ENCODE measurements at places on chromosomes 3 and 15.

GRCh38 chr3:188446766-188447165, 292.8 kb downstream of the LPP start:
- no peak for DNase-seq

GRCh38 chr3:63278171-63279004, at the start of gene SYNPR:
SYNPR (plus strand) TSS chr3:63278308.
- no peak for DNase-seq

DNA sequence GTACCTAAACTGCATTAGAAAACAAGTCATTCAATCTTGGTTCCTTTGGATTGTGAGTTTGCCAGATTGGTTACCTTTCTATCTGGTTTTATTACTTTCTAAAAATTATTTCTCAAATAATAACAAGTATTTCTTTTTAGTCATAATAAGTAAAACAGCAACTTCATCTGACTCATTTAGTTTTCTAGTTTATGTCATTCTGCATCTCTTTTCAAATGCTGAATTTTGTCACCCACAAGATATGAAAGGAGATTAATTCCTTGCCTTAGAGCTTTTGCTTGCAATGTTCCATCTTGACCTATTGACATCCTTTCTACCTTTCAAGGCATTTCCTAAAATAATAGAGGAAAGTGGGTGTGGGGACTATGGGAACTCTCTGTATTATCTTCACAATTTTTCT, 253.6 kb upstream of the PEX5L start:
- no peak for DNase-seq

DNA sequence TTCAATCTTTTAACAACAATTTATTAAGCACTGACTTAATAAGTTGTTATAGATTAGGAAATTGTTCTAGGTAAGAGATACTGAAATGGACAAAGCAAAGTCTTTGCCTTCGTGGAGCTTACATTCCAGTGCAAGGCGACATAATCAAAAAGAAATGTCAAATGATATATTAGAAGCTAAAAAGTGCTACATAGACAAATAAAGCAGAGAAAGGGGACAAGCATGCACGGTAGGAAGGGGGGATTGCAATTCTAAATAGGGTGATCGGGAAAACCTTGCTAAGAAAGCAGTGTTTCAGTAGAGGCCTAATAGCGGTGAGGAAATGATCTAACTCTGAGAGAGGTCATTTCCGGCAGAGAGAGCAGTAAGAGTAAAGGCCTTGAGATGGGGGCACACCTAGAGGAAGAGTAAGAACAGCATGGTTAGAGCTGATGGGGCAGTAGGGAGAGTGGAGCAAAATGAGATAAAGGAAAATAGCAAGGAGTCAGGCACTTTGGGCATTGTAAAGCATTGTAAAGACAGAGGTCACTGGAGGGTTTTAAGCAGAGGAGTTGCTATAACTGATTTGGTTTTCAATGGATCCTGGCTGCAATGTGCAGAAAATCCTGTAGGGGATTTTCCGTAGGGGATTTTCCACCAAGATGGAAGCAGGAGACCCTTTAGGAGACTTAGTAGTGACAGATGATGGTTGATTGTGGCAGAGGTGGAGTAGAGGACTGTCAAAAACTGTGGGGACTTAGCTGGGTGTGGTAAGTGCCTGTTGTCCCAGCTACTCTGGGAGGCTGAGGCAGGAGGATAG, 71.7 kb upstream of the CFAP20DC start:
- DNase-seq = no peak

GRCh38 chr3:177934001-177934891, 602.0 kb upstream of the KCNMB2 start:
- no peak for DNase-seq

DNA sequence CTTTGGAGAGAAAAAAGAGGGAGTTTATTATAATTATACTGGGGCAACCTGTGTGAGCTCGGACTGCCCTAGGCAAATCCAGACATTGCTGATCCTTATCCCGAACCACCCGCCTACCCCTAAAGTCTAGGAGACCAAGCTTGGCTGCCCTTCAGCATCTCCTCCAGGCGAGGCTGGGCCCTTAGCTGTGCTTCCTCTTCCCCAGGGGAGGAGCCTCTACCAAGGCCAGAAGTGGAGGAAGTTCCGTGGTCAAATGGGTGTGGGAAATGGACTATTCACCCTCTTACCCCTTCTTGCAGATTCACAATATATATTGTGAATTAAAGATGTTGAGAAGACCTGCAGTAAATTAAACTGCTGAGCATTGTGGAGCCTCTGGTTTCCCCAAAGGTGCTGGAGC, 158.3 kb upstream of the HES1 start:
- no peak for DNase-seq

DNA sequence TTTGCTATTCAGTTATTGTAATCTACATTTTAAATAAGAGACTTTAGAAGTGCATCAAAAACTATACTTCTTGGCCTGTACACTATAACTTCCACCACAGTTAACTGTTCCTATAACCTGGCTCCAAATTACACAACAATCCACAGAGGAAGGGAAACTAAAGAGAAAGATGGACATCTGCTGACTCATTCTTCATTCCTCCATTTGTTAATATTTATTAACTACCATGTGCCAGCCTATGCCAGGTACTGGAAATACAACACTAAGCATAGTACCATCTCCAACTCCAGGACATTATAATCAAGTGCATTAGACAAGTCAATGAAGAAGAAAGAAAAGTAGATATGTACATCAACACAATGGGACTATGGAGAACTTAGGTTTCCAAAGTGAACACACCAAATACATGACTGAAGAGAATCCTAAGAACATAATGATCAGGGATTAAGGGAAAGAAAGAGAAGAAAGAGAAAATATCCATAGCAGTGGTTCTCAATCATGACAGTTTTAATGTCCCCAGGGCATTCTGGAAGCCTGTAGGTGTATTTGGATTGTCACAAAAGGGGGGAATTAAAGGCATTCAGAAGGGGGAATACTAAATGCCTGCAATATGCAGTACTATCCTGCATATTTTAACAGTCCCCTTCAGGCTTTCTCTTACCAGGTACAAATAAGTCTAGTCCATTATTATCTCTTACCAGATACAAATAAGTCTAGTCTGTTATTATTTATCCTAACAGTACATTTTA, 8.9 kb downstream of the ICE2 start:
- DNase-seq = no peak

DNA sequence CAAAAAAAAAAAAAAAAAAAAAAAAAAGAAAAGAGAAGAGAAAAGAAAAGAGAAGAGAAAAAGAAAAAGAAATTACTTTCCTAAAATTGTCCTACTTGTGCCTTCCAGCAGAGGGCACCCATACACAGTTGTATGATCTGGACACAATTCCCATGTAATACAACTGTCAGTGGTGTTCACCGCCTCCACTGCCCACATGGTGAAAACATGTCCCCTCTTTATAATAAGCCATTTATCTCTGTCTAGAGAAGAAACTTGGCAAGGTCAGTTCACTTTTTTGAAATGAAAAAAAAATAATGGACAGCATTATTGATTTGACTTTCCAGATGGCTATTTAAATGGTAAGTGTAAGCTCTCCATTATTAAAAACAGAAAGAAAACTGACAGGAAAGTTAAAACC, 459.4 kb downstream of the GBE1 start:
- no peak for DNase-seq

DNA sequence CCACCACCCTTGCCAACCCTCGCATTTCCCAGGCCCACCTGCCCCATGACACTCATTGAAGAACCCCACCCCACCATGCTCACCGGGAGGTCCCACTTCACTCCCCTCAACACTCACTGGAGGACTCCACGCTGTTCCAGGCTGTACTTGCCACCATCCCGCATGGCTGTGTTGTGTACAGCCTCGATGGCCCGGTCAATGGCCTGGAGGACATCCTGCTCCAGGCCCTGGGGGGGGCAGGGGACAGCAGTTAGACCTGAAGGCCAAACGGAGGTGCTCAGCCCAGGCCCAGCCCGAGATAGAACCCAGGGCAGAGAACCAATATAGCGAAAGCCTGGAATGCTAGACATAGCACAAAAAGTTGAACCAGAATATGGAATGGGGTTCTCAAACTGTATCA, 2.9 kb downstream of the NCKIPSD start:
- no peak for DNase-seq

DNA sequence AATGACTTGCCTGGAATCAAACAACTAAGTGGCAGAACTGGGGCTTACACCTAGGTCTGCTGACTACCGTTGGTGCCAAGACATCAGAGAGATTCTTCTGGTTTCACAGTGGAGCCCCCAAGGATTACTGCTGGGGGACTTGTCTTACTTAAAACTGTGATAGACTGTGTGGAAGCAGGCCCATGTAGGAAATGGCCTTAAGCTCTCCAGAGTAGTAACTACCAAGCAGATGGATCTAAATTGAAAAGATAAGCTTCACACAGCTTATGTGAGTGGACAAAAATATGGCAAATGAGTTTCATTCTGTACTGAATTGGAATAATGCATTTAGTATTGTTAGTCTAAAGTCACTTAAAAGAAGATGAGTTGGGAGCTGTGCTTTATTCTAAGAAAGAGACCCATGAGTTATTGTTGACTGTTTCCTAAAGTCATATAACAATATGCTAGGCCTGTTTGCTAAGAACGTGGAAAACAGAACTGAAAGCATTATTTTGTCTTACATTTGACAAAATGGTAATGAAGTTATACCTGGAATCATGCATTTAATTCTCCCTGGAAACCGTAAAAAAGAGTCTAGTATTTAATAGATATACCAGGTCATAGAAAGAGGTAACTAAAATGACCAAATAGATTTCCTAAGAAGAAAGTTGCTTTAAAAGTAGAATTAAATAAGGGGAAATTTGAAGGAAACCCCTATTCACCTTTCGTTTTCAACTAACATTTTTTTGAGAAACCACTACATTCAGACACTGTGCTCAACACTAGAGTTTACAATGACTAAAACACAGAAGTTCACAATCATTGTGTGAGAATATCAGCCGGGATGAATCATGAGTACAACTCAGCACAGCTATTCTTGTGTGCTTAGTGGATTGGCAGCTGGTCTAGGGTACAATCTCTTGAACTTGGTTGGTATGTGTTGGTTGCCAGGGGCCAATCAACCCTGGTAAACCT, 13.0 kb upstream of the MAPK6 start:
- DNase-seq = no peak

DNA sequence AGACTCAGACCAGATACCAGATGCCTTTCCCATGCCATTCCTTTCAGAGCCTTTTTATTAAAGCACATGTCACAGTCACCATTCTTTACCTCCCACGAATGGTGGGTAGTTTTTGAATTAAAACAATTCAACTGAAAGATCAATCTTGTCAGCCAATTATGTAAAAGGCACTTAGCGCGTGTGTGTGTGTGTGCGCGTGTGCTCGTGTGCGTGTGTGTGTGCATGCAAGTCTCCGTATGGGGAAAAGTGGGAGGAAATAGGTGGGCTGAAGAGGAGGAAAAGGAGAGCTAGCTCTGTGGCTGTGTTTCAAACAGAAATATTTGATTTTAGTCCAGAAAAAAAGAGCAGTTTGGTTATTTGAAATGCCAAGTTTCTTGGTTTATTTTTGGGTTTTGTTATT, 177.2 kb downstream of the KCNAB1 start:
- no peak for DNase-seq

DNA sequence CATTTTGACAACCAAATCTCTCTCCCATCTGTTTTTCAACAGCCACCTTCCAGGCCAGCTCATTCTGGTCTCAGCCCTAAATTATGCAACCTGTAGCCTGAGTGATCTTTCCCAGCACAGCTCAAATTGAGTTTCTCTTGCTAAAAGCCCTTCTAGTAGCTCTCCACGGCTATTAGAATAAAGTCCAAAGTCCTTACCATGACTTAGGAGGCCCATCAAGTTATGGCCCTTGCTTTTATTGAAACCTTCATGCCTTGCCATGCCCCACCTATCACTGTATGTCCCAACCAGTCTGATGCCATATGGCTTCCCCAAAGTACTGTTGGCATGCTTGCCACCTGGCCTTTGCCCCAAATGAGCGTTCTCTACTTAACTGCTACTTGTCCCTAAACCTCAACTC, 303.5 kb upstream of the GADL1 start:
- DNase-seq = no peak

GRCh38 chr15:44726568-44727484, 9.5 kb upstream of the TRIM69 start:
- DNase-seq = no peak

- no peak for DNase-seq
Measured at GRCh38 chr15:78322724-78323521, 17.2 kb upstream of the CRABP1 start.

- DNase-seq = no peak
Measured at GRCh38 chr15:63294359-63294758, 17.0 kb downstream of the APH1B start.

- DNase-seq = no peak
Measured at GRCh38 chr3:82973791-82974190, 1212.3 kb upstream of the GBE1 start.

- no peak for DNase-seq
Measured at GRCh38 chr3:152434142-152434541, 165.4 kb downstream of the MBNL1 start.

GRCh38 chr15:81569286-81570080, 195.5 kb upstream of the TMC3 start:
- no peak for DNase-seq

GRCh38 chr3:137012097-137012501, 54.3 kb downstream of the IL20RB start:
- no peak for DNase-seq

DNA sequence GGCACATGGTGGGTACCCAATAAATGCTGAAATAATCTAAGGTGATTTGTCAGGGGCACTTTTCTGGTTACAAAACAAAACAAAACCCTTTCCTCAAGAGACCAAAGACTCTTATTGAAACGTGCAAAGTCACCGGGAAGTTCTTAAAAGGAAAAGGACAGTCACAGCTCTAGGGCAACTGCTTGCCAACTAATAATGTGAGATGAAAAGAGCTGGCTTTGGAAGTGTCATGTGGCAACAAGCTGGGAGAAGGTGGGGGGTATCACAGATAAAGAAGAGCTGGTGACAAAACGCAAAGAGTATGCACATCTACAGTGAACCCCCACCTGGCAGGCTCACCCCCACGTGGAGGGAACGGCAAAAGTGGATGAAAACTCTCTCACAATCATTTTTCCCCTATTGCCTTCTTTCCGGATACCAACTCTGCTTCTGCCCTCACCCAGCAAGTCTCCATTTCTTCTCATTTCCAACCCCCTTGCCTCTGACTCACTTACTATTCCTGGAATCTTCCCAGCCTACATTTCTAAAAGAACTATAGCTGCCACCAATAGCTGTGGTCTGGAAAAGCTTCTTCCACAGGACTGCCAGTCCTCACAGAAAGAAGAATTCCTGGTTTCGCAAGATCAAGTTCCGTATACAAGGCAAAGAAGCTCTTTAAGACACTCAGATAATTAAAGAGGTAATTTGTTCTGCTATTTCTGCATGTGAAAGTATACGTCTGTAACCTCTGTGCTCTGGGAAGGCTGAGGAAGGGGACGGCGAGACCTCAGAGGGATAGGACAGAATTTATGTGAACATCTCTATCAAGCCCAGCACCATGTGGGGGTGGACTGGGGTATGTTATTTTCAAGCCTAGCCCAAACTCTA, 21.8 kb upstream of the ANPEP start:
- DNase-seq = no peak

DNA sequence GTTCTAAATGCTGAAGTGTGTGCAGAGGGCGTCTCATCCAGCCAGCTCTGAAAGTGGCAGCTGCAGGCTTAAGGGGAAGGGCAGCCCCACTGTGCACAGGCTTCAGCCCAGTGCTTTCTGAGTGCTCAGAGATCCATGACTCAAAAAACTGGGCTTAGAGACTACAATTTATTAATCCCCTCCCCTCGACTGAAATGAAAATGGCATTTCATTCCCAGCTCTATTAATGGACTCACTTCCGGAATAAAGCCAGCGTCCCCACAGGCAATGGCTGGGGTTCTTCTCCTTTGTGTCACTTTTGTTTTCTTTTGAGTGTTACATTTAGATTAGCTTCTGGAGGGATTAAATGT, 55.5 kb upstream of the PLXNA1 start:
- no peak for DNase-seq

- no peak for DNase-seq
Measured at GRCh38 chr3:120353463-120353862, 4.3 kb upstream of the LRRC58 start.

Data from NCI-H1417 treated with DMSO at 0.1 percent for 48 hours (cell line).